ENCODE measurements at places on chromosomes 4 and X. TPM values are rescaled to one million over a fixed set of nuclear protein-coding genes. Genes with fewer than 3 reads are reported as not detected.

DNA sequence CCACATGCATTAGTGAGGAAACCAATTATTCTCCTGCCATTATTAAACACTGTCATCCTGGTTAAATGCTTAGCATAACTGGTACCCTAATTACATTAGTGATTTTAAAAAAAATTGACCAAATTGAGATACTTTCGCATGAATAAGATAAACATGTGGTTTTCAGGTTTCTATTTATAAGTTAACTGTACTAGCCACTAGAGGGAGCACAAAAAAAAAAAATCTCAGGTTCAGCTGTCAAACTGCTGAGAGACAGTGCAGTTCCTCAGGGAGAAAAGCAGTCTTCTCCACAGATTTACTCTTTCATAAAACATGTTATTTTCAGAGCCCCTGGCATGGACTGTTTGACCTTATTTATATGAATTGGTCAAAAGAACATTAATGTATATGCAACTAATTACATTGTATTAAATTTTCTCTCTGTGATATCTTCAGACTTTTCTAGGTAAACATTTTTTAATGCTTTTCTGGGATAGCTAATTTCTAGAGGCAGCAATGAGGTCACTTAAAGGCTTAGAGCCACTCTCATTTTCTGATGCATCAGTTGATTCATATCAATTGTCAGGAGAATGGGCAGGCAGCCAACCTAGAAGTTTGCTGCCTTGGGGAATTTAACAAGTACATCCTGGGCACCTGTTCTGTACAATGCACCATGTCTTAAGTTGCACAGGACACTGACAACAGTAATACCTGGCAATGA is 167.5 kb downstream of the CDS1 start:
- DNase-seq: peak; percentile 27

DNA sequence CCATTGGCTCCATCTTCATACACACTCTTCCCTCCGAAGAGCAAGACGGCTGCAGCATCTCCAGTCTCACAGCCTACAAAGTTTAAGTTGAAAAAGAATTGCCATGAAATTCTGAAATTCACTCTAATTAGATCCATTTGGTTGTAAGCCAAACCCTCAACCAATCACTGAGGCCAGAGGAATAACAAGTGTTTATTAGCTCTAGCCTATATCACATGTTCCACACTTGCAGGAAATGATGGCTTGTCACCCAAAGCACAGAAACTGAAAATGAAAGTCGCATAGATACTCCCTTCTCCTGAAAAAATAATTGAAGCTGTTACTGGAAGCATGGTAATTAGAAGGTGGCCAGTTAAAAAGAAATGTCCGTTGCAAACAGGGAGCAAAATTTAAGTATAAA is 1071.8 kb downstream of the CCSER1 start:
- DNase-seq: peak; percentile 21

ZCCHC18 gene
- total RNA-seq: not detected

DNA sequence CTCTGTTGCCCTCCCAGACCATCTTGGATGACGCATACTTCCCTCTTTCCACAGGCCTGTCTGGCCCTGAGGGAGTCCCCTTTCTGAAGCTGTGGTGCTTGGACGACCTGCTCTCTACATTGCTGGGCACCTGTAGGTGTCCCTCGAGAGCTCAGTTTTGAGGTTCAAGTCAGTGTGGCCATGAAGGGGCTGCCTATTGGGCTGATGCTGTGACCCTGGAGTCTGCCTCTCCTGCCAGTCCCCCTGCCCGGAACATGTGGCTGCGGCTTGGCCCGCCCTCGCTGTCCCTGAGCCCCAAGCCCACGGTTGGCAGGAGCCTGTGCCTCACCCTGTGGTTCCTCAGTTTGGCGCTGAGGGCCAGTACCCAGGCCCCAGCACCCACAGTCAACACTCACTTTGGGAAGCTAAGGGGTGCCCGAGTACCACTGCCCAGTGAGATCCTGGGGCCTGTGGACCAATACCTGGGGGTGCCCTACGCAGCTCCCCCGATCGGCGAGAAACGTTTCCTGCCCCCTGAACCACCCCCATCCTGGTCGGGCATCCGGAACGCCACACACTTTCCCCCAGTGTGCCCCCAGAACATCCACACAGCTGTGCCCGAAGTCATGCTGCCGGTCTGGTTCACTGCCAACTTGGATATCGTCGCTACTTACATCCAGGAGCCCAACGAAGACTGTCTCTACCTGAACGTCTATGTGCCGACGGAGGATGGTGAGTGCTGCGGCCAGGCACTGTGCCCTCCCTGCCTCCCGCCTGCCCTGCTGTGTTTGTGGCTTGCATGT is 3.0 kb downstream of the NLGN3 start:
- DNase-seq: no peak

DNA sequence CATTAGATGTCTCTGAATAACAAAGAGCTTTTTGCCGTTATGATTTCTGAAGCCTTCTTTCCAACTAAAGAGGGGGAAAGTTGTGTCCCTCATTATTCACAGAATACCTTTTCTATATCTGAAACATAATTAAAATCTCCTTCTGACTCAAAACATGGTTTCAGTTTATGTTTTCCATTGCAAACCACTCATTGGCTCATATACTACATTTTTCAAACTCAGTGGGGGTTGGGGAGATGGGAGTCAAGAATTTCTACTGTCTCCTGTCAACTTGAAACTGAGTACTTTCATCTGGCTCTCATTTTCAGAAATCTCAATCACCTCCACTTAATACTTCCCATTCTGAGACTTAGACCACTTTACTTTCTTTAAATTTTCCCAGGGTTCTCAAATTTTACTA is 1839.5 kb upstream of the PCDH10 start:
- DNase-seq: no peak

DNA sequence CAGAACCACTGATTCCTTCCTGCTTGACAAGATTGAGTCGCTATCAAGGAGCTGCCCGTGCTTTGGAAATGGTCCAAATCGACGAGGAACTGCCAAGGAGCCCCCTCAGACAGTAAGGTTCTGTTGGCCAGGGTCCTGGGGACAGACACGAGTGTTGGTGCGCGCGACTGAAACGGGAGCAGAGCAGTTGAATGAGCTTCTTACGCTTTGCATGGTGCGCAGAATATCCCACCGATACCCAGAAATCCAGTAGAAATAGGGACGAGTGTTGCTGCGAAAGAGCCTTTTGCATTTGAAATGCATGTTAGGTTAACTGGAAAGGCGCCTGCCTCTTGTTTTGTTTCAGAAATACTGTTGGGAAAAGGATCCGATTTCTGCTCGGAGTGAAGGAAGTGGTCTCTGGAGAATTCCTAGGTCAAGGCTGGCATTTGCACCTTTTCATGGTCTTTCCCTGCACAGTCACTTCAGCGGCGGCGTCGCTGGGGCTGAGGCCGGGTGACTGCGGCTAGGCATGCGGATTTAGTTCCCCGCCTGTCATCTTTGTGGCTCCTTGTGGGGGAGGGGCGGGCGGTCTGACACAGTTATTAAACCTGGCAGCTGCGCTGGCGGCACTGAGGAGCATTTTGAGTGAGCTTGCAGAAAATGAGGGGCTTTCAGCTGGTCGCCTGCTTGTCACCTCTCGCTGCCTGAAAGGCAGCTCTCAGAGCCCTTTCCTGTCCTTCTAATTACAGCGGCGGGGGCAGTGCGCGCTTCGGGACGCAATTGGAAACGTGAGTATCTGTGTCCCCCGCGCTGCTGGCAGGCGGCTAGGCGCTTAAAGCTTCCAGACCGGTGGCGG is 51.5 kb upstream of the TRIM2 start:
- DNase-seq: no peak

GRCh38 chr4:75229806-75230570 is 284.2 kb downstream of the RCHY1 start:
- DNase-seq: no peak

BEND4 gene
- total RNA-seq: not detected

NSG1 gene
- not detected for total RNA-seq

DNA sequence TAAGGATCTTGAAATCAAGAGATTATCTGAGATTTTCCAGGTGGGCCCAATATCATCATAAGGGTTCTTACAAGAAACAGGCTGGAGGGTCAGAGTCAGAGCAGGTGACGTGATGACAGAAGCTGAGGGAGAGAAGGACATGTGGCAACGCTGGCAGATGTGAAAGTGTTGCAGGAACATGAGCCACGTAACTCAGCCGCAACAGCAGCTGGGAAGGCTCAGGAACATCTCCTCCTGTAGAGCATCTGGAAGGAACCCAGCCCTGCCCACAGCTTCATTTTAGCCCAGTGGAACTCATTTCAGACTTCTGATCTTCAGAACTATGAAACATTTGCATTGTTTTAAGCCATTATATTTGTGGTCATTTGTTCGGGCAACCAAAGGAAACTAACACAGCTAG is 156.3 kb upstream of the VEGFC start:
- DNase-seq: no peak

GRCh38 chr4:94976371-94977011 is 218.7 kb downstream of the BMPR1B start:
- no peak for DNase-seq

DNA sequence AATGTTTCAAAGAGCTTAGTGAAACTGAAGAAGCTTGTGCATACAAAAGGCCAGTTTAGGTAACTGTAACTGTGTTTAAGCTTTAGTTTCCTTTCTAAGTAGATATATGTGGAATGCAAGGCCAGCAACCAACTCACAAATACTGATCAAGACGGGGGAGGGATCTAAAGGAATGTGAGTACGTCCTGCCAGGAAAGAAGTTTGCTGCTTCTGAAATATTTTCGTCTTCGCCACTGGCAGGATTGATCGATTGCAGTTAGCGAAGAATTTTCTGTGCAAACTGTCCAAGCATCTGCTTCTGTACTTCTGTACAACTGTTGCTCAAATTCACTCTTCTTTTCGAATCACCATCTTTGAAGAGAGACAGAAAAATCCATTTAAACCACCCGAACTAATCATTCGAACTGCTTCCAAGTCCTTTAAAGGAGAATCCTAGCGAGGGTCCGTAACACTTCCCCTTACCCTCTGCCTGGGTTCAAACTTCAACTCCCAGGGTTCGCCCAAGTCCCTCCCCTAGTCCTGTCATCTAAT is 373 bp upstream of the INTS6L start:
- no peak for DNase-seq

DNA sequence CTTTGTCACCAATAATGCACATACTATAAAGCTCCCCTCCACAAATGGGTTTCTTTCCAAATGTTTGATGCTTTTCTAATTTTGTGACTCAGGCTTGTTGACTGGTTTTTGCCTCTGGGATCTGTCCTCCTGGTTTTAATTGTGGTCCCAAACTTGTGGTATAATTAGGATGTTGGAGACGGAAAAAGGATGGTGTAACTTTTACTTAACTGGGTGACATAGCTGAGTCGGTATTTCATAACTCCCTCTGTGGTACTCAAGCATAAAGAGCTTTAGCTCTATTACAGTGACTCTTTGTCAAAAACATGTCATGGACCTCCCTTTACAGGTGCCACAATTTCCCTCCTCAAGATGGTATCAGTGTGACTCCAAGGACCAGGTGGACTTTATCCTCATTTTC is 119.7 kb upstream of the RBPJ start:
- no peak for DNase-seq

SHOX gene
- total RNA-seq: not detected

FHDC1 gene
- 3.8 TPM for total RNA-seq

DNA sequence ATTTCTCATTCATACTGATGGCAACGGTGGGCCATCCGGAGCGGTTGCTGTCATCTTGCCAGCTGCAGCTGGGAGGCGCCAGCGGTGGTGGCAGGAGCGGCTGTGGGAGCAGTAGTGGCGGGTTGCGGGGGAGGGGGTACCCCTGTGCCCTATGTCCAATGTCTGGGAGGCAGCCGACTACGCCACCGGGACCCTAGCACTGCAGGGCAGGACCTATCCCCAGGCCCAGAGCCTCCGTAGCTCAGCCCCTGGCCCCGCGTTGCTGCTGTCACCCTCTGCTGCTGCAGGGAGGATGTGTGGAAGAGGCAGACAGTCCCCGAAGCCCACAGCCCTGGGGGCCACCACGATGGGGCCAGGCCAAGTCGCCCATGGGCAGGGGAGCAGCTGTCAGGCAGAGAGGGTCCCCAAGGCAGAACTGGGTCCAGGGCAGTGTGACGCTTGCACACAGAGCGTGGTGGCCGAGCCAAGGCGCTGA is 10.0 kb upstream of the SPP1 start:
- DNase-seq: no peak

DNA sequence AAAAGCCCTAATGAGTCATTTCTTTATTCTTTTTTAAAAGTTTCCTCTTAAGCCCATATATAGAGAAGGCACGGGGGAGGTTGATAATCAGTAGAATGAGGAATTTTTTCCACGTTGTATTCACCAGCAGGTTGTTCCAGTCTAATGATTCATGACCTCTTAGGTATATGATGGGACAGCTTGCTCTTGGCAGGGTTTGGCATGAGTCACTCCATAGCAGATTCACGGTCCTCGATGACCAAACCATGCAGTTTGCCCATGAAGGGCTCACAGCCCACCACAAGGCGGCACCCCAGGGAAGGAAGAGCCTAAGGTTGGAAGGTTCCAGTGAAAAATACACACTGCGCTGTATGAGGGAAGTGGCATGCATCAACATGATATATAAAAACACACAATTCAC is 623.8 kb upstream of the DIPK2B start:
- peak; percentile 56 for DNase-seq

DNA sequence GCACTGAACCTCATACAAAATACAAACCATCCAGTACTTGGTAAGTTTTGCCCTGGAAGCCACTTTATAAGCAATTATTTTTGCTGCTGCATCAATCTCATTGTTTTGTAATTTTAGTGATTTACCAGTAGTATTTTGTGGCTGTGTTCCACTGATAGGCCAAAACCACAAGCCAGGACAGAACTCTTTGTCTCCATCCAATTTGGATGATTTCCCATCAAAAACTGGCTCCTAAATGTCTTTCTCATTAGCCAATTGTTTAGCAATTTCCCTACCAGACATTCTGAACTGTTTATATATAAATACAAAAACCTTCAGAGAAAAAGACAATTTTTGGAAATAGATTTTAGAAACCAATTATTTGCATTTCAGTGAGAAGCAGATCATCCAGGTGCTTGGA is 4.4 kb downstream of the GSPT2 start:
- no peak for DNase-seq

DNA sequence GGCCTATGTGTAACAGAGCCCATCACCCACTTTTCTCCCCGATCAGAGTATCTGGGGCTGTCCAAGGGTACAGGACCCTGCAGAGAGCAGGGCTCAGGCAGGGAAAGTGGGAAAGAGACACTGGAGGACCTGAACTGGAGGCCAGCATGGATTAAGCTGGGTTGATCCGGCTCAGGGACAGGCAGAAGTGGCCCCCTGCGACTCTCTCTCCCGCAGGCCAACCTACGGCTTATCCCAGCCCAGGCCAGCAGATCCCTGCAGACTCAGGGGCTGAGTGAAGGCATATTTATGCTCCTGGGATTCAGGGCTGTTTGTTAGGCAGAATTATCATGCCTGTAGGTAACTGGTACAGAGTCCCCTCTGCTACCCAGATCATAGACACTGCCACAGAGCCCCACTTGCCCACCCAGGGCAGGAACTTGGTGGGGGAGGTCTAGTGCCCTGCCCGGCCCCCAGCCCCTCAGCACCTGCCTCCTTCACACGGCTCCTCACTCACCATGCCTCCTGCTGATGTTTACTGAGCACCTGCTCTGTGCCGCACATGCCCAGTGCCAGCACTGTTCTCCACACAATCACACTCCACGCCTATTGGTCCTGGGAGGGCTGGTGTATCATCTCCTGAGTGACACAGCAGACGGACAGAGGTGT is 87.3 kb downstream of the ADRA2C start:
- no peak for DNase-seq

RAI2 gene
- not detected for total RNA-seq

- no peak for DNase-seq
Measured at GRCh38 chr4:2069161-2069971, 10.2 kb downstream of the NAT8L start.

ARHGAP10 gene
- 5.1 TPM for total RNA-seq

Measured in NCI-H460 (cell line).